Activated T-helper 1 cell treated with Interleukin-2 at 50 U/mL for 16 hours (primary cell): ENCODE measurements at places on chromosomes 6 and 20.

DNA sequence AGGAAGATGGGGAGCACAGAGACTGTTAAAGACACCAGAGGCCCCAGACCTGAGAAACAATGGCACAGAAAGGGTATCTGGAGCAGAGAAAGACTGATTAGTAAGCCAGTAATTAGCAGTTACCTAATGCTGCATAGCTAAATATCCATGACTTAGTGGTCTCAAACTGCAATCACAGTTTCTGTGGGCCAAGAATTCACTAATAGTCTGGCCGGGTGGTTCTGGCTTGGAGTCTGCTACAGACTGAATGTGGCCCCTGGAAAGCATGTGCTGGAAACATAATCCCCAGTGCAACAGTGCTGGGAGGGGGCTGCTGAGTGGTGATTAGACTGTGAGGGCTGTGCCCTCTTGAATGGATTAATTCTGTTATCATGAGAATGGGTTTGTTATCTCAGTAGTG lies 54.1 kb upstream of the VSX1 start:
- no peak for DNase-seq

GRCh38 chr6:169251371-169251802 lies 2.3 kb downstream of the THBS2 start:
- DNase-seq = no peak

DNA sequence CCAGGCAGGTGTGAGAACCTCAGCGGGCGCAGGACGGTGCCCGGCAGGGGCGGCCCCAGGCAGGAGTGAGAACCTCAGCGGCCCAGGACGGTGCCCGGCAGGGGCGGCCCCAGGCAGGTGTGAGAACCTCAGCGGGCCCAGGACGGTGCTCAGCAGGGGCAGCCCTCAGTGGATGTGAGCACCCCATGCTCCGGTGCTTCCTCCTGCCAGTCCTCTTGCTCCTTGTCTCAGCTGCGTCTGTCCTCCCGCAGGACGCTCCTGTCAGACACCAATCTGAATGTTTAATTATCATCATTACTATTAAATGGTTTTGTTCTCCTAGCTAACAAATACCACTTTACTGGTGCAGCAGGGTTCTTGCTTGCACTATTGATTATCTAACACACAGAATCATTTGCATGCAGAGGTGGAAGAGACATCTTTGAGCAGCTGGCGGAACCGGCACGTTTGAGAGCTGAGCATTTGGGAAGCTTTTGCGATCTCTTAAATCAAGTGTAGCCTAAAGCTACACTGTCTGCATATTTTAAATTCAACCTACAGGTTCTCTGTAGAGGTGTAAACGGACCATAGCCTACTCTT lies 39.4 kb upstream of the DACT2 start:
- no peak for DNase-seq

GRCh38 chr20:59515013-59515905 lies 89.1 kb upstream of the PHACTR3 start:
- no peak for DNase-seq

DNA sequence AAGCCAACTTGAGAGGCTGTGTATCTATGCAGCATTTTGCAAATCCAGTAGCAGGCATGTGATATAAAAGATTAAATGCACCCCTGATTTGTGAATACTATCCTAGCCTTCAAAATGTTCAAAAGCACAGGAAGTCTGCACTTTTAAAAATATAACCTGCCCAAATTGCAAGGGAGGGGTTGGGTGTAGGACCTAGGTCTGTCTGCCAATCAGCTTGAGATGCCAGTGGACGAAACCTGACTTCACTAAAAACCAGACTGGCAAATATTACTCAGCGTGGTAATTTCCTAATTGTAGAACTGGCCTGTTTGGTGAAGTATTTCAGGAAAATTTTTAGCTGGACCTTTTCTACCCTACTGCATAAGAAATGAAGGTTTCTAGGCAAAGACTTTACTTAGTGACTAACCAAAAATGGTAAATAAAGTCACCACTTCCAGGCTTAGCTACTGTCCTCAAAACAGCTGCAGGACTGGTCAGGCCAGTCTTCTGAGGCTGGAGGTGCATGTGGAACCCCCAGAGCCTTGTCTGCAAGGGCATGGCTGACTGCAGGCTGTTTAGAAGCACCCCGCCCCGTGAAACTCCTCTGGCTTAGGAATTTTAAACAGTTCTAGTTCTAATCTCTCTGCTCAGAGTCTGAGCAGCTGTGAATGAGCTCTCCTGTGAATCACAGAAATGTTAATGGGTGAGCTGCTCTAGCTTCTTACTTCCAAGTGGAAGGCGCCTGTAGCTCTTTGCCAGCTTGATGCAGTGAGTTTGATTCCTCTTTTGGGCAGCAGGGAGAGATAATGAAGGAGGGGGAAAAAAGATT lies 104.4 kb upstream of the ESR1 start:
- DNase-seq = no peak

DNA sequence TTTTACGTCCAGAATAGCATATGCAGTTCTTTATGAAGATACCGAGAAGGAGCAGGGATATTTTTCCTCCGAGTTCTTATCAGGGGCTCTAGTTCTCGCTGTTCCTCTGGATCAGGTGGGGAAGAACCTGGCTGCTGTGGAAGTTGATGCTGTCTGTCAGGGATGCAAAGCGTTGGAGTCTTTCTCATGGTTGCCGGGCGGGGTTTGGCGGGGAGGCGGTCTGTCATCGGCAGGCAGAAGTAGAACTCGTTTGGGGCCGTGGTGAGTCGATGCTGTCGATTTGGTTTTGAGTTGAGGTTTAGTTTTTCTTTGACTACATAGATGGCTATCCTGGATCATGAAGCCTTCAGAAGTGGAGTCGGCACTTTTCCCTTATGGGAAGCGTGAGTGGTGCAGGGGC lies 691.2 kb downstream of the QKI start:
- no peak for DNase-seq

DNA sequence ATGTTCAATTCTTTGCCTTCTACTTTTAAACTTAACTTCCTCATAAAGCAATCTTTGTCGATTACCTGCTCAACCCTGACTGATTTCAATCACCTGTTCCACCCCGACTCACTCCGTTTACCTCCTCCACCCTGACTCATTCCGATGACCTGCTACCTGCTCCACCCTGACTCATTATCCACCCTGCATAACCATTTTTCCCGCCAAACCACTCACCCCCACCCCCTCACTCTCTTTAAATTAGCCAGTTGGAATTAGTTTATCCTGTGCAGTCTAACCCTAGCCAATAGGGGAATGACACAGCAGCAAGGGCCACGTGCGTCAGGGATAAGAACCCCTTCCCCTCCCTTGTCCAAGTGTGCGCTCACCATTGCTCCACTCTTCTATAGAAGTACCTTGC lies 56.7 kb upstream of the MRAP2 start:
- DNase-seq = no peak

DNA sequence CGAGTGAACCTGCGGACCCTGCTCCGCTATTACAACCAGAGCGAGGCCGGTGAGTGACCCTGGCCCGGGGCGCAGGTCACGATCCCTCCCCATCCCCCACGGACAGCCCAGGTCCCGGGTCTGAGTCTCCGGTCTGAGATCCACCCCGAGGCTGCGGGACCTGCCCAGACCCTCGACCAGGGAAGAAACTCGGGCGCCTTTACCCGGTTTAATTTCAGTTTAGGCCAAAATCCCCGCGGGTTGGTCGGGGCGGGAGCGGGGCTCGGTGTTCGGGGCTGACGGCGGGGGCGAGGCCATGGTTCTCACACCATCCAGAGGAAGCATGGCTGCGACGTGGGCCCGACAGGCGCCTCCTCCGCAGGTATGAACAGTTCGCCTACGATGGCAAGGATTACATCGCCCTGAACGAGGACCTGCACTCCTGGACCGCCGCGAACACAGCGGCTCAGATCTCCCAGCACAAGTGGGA lies 46.9 kb upstream of the TRIM26 start:
- no peak for DNase-seq

- DNase-seq = no peak
These were observed 164.9 kb downstream of the ARHGAP18 start for GRCh38 chr6:129544892-129545612.

- DNase-seq = no peak
These were observed 104.9 kb upstream of the CEP162 start for GRCh38 chr6:84332139-84333034.

- DNase-seq = no peak
These were observed 225.1 kb downstream of the ERMARD start for GRCh38 chr6:169976301-169977081.

- no peak for DNase-seq
These were observed 91.9 kb downstream of the TOX2 start for GRCh38 chr20:44006578-44006977.

- DNase-seq = no peak
These were observed 109.3 kb upstream of the EYA4 start for GRCh38 chr6:133131621-133132465.

GRCh38 chr6:170082531-170083187 lies 208.2 kb downstream of the DLL1 start:
- DNase-seq = no peak

GRCh38 chr20:10781526-10781925 lies 107.7 kb upstream of the JAG1 start:
- no peak for DNase-seq

DNA sequence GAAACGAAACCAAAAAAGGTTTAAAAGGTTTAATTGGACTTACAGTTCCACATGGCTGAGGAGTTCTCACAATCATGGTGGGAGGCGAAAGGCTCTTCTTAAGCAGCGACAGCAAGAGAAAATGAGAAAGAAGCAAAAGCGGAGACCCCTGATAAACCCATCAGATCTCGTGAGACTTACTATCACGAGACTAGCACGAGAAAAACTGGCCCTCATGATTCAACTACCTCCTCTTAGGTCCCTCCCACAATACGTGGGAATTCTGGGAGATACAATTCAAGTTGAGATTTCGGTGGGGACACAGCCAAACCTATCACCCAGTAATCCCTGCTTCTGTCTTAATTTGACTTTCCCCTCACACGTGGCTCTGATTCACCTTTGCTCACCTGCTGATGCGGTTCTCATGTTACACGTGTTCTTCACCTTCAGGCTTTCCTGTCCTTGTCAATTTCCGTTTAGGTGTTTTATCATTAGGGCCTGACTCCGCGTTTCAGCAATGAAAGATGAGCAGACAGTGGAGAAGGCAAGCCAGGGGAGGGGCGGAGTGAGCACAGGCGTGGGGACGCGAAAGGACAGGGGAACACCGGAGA lies 57.1 kb downstream of the AGPAT4 start:
- DNase-seq = no peak

- no peak for DNase-seq
These were observed 121.7 kb upstream of the VGLL2 start for GRCh38 chr6:117143647-117144046.

DNA sequence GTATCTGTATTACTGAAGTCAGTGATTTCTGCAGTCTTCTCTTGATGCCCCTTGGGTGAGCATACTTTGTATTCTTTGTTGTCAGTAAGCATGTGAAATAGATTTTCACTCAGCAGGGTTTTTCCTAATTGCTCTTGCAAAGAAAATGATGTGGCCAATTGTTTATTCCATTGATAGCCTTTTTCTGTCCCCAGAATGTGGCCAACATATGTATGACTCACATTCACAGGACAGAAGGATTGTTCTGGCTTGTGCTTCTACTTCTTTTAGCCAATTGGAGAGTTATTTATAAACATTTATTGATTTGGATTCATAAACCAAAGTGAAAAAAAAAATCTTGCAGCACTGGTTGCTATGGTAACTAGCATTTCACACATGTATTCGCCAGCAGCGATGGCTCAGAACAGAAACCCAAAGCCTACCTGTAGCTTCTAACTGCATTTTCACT lies 54.4 kb upstream of the RBM24 start:
- no peak for DNase-seq

- DNase-seq = no peak
These were observed 270.2 kb downstream of the SMOC2 start for GRCh38 chr6:168711049-168711640.

DNA sequence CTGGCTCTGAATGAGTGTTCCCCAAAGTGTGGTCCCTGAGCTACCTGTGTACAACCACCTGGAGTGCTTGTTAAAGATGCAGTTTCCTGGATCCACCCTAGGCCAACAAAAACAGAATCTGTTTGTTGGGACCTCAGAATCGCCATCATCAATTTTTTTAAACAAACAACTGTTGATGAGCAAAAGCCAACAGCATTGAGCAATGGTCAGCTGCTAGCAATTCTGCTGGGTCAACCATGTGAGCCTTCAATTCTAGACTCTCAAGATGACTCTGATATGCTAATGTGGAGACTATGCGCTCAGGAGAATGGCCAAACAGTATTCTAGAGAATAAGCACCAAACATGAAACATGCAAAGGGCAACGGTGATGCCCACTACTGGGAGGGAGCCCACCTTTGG lies 64.4 kb upstream of the IYD start:
- DNase-seq = no peak

DNA sequence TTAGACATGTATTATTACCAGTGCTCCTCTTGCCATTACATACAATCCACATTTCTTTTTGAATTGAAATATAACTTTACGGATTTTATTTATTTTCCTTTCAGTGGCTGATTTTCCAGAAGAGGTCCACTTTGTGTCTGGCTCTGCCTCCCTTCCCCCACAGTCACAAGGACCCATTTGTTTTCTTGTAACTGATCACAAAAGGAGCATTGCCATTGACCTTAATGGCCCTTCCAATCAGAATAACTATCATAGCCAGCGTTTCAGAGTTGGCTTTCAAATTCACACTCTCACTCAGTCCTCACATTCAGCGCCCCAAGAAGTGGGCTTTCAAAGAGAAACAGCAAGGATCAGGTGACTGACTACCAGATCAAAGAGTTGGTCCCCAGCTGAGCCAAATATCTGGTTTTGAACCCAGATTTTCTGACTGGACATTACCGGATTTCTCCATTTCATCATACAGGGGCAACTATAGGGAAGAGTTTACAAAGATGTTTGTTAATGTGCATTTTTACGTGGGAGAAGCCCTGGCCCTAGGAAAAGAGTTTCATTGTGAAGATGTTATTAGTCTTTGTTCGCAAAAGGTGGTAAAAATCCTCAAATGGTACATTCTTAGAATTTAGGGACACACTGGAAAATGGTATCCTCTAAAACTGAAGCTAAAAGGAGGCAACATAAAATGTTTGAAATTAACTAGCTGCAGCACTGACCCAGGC lies 2.0 kb upstream of the SLC22A23 start:
- no peak for DNase-seq

DNA sequence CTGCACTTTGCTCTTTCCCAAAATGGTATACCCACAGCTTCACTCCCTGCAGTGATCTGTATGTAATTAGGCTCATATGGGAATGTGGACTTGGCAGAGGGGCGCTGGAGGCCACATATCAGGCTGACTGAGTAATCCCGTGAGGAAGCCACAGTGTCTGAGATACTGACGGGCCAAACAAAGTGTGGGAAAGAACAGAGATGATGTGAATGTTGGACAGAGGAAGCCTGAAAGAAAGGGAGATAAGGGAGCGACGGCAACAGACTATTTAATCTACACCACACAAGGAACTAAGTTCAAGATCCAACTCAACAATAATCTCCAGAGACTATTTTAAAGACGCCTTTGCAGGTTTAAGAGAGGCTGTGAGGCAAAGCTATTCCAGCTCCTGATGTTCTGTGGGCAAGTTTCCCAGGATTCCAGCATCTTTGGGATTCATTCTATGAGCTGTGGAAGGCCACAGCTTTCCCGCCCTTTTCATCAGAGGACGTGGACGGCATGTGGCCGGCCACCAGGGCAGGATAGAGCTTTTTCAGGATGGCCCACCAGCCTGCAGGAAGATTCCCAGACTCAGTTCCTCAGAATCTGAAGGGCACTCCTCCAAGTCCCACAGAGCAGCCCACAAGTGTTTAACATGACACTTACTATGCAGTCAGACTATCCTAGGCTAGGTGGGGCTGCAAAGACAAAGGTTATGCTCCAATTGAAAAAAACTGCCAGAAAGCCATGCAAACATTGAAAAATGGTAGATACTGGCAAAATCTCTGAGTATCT lies 237.5 kb downstream of the ATXN1 start:
- no peak for DNase-seq

- no peak for DNase-seq
These were observed 91.4 kb downstream of the CEBPB start for GRCh38 chr20:50281831-50282591.
